ENCODE measurements at places on chromosomes 1 and 21.

- DNase-seq = no peak
Measured at GRCh38 chr1:210222340-210223006, 10.1 kb upstream of the SERTAD4 start.

DNA sequence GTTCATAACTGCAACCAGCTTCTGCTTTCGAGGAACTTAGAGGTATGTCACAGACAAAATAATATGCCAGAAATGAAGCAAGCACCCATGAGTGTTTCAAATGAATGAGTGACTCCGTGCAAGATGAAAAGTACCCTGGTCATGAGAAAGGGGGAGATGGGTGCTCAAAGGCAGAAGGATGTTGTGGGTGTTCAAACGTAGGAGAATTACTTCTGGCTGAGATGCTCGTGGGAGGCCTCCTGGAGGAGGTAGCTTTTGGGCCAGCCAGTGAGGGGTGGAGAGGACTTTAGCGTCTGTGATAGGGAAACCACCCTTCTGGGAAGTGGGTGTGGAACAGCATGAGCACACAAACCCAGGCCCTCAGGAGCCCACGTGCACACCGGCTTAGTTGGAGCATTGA, 113.8 kb downstream of the SYF2 start:
- DNase-seq = no peak

DNA sequence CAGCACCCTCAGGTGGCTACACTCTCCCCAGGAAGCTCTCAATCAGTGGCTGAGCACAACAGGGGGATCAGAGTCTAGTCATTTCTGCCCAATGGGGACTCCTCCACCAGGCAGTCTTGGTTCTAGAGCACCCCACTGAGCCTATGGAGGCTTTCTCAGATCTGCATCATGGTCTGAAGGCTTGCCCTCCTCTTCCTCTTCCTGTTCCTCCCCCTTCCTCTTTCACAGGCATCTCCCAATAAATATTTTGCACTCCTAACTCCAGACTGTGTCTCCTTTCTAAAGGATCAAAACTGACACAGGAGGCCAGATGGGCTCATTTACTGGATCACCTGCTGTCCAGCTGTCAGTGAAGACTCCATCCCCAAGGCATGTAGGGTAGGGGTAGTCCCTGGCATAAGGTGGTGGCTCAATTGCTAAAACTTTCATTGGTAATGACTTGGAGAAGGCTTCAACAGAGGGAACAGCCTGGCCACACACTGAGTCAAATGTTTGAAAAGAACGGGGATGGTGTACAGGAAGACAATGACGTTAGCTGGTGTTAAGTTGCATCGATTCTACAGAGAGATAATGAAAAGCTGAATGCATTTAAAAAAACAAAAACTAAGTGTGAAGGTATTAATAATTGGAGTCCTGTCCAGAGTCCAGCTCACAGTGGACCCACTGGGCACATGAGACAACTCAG, 84.2 kb upstream of the SLC2A1 start:
- DNase-seq = no peak

- DNase-seq = no peak
Measured at GRCh38 chr1:41913014-41913413, 5.7 kb downstream of the HIVEP3 start.

GRCh38 chr1:156310962-156311361, 11.9 kb upstream of the VHLL start:
- DNase-seq = no peak

- DNase-seq = no peak
Measured at GRCh38 chr1:56194701-56195300, 384.6 kb downstream of the PLPP3 start.

GRCh38 chr1:183812686-183813569, 8.0 kb downstream of the RGL1 start:
- DNase-seq = no peak

GRCh38 chr1:237528545-237528944, 362.2 kb downstream of the ZP4 start:
- DNase-seq = no peak

DNA sequence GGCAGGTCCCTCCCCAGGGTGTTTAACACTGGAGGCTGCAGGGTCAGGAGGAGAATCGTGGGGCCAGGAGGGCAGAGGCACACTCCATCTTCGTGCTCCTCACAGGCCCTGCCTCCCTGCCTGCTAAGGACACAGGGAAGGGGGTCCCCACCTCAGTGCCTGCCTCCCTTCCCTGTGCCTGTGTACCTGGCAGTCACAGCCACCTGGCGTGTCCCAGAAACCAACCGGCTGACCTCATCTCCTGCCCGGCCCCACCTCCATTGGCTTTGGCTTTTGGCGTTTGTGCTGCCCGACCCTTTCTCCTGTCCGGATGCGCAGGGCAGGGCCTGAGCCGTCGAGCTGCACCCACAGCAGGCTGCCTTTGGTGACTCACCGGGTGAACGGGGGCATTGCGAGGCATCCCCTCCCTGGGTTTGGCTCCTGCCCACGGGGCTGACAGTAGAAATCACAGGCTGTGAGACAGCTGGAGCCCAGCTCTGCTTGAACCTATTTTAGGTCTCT, 623 bp upstream of the BGLAP start:
- DNase-seq = no peak

GRCh38 chr1:201849372-201850052, 20.6 kb downstream of the IPO9 start:
- no peak for DNase-seq

- DNase-seq = no peak
Measured at GRCh38 chr1:193326296-193326695, 139.9 kb upstream of the B3GALT2 start.

- DNase-seq = no peak
Measured at GRCh38 chr21:28344985-28345384, 647.7 kb downstream of the LTN1 start.

GRCh38 chr1:116948046-116948445, 38.3 kb downstream of the PTGFRN start:
- DNase-seq = no peak

GRCh38 chr1:245420926-245421325, 266.1 kb downstream of the KIF26B start:
- DNase-seq = no peak

DNA sequence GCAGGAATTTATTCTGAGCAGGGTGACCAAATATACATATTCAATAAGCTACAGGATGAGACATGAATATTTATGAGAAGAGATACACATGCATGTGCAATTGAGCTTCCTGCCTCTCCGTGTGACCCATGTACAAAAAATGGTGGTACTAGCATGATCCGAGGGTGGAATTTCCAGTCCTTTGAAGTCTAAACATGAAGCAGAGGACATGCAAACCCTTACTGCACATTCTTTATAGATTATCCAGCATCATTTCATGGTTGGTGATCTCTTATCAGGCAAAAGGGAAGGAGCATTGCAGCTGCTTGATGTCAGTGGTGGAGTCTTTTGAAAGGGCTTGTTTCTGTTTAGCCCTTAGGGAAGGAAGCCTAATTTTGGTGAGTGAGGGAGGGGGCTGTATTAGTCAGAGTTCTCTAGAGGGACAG, 448.6 kb downstream of the SETD4 start:
- DNase-seq = no peak

DNA sequence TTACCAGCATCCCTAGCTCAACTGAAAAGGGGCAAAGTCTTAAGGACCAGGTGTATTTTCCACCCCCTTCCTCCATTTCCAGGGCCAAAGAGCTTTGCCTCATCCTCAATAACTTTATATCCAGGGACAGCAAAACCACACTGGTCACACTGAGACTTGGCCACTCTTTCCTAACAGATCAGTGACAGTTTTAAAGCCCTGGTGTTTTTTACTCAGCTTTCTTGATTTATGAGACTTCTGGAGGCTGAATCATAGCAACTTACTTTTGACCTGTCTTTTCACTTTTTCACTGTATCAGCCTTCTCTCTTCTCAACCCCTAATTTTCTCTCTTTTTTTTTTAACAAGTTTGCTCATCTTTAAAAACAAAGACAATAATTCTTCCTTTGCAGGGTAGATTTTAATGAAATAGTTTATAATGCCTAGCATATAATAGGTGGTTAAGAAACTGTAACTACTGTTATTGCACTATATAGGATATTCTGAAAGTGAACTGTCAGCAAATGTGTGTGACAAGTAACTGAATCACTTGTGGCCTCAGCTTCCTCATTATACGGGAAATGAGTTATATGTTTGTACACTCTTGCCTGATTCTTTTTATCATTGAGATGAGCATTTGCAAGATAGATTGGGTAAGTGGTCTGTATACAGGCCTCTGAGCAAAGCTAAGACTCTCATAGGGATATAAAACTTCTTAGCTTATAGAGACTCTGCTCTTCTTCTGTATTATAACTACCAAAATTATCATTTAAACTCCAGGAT, 19.7 kb upstream of the DYNLT5 start:
- no peak for DNase-seq

GRCh38 chr1:65564493-65564892, 144.0 kb downstream of the LEPR start:
- no peak for DNase-seq

DNA sequence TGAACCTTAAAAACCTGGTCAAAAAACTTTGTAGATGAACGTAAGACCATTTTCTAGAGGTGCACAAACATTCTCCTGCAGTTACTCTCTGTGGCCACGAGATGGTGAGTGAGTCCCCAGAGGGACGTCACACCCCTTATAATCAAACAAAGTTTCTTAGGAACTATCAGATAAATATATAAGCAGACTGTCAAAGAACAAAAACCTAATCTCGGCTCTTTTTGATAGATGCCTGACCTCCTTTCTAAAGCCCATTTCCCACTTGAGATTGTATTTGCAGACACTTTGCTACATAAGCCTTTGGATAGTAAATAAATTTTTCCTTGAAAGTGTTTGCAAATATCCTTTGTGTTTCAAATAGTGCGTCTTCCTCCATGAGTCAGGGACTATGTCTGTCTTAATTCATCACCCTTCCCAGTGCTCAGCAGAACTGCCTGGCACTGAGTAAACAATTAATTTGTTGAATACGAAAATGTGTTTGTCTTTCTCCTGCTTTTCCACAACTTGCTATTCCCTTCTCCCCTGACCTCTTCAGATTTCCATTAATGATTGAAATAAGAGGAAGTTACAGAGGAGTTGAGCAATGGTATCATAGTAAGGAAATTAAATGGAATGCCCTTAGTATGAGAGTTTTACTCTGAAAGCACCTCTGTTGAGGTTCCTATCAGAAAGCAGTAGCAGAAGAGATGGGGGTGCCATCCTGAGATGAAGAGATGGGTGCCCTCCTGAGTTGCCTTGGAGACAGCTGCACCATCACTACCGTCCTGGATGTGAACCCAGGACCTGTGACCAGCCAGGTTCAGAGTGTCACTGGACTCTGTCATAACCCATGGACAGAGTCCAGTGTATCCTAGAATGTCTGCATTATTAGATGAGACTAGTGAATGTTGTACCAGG, 57.8 kb upstream of the RAVER2 start:
- DNase-seq = no peak

GRCh38 chr1:40049725-40050124, 9.2 kb downstream of the CAP1 start:
- no peak for DNase-seq

- no peak for DNase-seq
Measured at GRCh38 chr1:232553050-232553754, 76.7 kb downstream of the SIPA1L2 start.

- no peak for DNase-seq
Measured at GRCh38 chr1:239633432-239633831, 247.1 kb downstream of the CHRM3 start.

DNA sequence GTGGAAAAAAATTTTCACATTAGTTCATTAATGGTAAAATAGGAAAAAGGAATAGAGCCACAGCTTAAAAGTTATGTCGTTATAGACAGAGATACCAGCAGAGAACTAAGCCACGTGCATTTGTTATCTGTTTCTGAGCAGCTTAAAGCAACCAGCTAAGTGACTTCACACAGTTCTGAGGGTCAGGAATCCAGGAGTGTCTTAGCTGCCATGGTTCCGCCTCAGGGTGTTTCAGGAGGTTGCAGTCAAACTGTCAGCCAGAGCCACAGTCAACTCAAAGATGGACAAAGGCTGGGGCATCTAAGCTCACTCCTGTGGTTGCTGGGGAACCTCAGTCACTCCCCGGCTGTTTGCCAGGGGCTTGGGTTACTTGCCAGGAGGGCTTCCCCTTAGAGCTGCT, 515.8 kb downstream of the SMYD3 start:
- no peak for DNase-seq

DNA sequence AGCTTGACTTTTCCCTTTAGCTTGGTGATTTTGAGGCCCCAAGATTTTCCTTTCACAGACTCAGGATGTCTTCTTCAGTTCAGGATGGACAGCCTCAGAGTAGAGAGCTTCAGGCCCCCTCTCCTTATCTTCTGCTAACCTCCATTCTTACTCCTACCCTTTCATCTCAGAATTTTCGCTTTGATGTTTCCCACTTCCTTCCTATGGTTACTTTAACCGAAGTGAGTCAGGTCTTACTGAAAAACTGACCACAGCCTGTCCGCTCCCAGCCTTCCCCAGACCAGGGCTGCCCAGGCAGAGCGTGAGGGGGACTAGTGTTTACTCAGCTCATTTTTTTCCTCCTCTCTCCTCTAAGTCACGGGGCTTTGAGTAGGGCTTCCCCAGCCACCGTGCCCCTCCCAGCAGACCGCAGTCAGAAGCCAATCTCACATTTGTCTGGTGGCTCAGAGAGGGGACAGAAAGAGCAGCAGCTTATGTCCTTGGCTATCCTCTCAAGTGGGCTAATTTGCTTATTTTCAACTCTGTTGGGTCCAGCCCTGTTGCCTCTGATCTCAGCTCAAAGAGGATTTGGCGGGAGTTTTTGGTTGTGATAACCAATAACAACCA, 4.2 kb upstream of the IL19 start:
- peak; percentile 53 for DNase-seq

- no peak for DNase-seq
Measured at GRCh38 chr21:34916446-34916845, 132.7 kb downstream of the RUNX1 start.

- DNase-seq = no peak
Measured at GRCh38 chr1:92902406-92902744, 58.9 kb downstream of the DIPK1A start.

- no peak for DNase-seq
Measured at GRCh38 chr1:119040489-119040888, 52.3 kb upstream of the TBX15 start.

- DNase-seq = no peak
Measured at GRCh38 chr1:183223467-183223866, 37.4 kb downstream of the LAMC2 start.

- no peak for DNase-seq
Measured at GRCh38 chr1:59703918-59704378, 110.8 kb upstream of the HOOK1 start.

DNA sequence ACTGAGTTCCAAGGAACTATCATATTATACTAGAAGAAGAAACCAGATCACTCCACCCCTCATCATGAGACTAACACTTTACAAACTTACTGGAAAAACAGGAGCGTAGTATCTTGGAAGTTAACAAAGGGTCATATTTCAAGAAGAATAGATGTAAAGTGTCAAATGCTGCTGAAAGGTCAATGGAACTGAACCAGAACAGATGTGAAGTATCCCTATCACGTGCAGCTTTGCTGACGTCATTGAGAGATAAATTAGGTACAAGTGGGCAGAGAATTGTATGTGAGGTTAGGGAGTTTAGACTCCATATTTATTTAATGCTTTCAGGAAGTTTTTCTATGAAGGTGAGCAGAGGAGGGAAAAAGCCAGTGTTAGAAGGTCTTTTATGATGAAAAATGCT, 483.0 kb downstream of the NCAM2 start:
- DNase-seq = no peak

GRCh38 chr1:183910845-183911244, 105.9 kb downstream of the RGL1 start:
- no peak for DNase-seq

- DNase-seq = no peak
Measured at GRCh38 chr21:44983421-44984206, 43.8 kb downstream of the SLX9 start.

GRCh38 chr1:61079898-61080336, 2.4 kb upstream of the NFIA start:
- no peak for DNase-seq
